Stimulated activated naive CD8-positive, alpha-beta T cell treated with anti-CD3 and anti-CD28 coated beads, Interleukin-15, Interleukin-2, amounts not matched to agents 100 U/mL and 50 U/mL, for 24 hours (primary cell): ENCODE measurements at places on chromosomes 3 and 15.

DNA sequence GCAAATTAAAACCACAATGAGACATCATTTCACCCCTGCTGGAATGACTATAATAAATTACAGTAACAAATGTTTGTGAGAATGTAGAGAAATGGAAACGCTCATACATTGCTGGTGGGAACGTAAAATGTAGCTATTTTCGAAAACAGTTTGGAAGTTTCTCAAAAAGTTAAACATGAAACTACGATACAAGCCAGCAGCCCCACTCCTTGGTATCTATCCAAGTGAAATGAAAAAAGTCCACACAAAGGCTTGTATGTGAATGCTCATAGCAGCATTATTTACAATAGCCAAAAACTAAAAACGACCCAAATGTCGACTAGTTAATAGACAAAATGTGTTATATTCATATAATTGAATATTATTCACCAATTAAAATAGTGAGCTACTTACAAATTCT is 22.9 kb upstream of the CFAP20DC start:
- DNase-seq, result no peak

- no peak for DNase-seq
Measured at GRCh38 chr15:30990036-30990435, 1.4 kb downstream of the MTMR10 start.

- no peak for DNase-seq
Measured at GRCh38 chr3:90080988-90081387, 973.6 kb downstream of the EPHA3 start.

DNA sequence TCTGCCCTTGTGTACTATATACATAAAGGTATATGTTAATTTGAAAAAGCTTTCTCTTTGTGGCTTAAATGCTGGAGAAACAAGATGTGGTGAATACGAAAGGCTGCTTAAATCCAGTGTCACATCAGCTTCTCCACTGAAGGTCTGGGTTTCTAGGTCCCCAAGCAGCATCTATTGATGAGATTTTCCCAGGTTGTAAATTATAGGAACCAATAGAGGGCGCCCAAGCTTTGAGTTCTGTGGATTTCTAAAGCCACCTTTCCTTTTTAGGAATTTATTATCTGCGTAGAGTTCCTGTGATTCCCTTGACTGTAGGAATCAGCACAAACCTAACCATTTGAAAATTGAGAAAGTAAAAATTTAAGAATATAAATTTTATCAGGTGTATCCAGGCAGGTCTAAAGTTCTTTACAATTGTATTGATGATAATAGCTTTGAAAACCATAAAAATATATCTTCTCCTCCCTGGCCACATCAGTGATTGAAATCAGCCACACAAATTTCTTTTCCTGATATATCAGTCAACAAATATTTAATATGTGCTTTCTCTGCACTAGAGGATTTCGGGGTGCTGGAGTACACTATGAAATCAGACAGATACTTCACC is 88.3 kb upstream of the ADAMTSL3 start:
- DNase-seq, result no peak

GRCh38 chr3:112770032-112770626 is 76.5 kb downstream of the CD200R1L start:
- peak; percentile 53 for DNase-seq

DNA sequence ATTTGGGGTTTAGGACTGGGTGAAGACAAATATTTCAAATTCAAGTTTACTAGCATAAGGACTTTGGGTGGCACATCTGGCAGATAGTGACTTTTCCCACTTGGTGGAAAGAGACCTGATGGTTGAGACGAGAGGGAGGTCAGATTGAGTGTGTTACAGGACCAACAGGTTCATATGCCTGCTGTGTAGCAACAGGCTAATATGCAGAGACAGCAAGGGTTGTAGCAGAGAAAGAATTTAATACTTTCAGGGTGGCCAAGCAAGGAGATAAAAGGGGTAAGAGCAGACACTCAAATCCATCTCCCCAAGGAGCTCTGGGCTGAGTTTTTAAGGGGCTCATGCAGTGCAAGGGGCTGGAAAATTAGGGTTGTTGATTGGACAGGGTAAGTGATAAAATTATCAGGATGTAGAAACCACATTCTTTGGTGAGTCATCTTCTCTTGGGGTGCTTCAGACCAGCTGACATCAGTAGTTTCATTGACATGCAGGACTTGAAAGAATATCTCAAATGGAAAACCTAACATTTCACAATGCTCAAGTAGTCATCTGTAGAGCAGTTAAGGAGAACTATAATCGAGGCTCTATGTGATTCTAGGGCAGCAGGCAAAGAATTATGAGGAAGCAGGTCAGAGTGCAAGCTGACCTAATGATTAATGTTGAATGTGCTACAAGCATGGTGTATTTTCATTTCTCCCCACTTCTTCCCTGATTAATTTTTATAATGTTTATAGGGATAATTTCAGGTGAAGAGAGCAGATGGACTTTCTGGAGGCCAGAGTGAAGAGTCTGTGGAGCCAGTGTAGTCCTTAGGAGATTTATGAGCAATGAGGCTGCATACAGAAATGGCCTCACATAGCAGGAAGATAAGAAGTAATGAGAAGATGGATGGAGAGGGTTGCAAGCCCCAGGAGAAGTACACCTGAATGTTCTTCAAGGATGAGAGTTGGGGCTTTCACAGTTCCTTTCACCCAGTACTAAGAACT is 13.7 kb downstream of the FOXB1 start:
- no peak for DNase-seq

GRCh38 chr3:126146525-126147146 is 33.8 kb downstream of the ALDH1L1 start:
- DNase-seq, result no peak

- no peak for DNase-seq
Measured at GRCh38 chr15:60528530-60528929, 49.6 kb upstream of the ICE2 start.

DNA sequence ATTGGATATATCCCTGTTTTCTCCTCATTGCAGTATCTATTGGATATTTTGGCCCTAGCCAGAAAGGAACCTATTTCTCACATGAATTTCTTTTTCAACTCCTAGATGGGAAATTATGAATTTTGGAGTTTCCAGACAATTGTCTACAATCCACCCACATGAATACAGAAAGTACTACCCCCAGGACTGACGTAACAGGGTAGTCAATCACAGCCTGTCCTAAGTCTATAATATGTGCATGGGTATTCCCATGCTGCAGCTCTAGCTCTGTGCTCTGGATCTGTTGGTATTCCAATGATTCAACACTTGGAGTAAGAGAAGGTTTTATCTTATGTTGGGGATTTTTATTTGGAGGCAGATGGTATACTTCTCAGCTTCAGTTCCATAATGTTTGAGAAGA is 393.1 kb upstream of the ARRDC4 start:
- DNase-seq, result no peak

GRCh38 chr3:14795996-14796395 is 22.8 kb upstream of the FGD5 start:
- DNase-seq, result no peak

DNA sequence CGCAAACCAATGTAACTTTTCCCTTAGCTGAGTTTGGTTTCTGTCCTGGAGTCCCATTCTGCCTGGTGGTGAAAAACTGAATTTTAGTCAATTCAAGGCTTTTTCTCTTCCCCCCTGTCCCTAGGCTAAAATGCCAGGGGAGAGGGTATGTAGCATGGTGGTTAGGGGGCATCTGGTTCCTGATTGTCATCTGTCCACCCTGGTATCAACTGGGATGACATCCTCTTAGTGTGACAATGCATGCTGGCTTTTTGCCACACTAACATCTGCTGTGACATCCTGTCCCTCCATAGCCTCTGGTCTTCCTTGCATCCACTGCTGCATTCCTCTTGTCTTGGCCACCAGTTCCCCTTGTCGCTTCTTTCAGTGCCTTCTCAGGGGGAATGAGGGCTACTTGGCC is 73.7 kb downstream of the ABHD5 start:
- no peak for DNase-seq

GRCh38 chr15:93154666-93155065 is 65.7 kb upstream of the RGMA start:
- no peak for DNase-seq

DNA sequence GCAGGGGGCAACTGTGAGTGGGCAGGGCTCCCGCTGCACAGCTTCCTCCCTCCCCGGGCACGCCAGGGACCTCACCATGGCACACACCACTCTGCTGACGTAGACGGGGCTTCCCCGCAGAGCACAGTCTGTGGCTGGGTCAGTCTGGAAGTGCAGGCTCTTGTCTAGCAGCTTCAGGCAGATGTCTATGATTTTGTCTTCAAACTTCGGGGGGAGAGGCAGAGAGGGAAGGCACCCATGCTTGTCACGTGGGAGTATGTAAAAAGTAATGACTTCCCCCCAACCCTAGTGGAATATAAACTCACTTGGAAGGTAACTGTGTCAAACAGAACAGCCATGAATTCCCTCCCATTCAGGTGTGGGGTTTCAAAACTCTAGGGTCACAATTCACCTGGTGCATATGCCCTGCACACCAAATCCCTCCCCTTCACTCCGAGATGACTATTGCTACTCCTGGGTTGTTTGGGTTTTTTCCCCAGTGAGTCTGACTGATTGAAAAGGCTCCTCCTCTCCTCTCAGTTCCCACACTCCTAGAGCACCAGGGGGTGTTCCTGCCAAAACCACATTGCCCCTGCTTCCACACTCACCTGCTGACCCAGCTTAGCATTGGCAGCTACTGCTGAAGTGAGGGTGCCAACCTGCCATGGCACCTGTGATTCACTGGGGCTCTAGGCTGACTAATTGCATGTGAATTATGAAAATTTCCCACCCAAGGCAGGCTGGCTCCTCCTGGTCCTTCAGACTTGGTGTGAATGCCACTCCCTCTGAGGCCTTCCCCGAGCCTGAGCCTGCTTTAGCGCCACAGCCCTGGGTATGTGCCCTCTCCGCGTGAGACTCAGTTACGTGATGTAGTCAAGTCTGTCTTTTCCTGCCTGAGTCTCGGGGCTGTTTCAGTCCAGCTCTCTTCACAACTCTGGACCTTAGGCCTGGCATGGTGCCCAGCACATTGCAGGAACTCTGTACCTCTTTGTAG is 13.0 kb downstream of the TGM5 start:
- peak; percentile 67 for DNase-seq
